Right lung (tissue), 10 donors: ENCODE measurements at places on chromosomes 6 and 20. TPM values are rescaled to one million over a fixed set of nuclear protein-coding genes. Genes with fewer than 3 reads are reported as not detected.

- DNase-seq, result peak; percentile 69
These were observed 6.7 kb downstream of the SNAI1 start for GRCh38 chr20:49989234-49990065.

- DNase-seq, result no peak
These were observed 110.4 kb upstream of the COL21A1 start for GRCh38 chr6:56357616-56358373.

GRCh38 chr6:73062837-73063236, 162.5 kb downstream of the KHDC1L start:
- no peak for DNase-seq

GRCh38 chr6:162343198-162343935, 384.2 kb downstream of the PRKN start:
- DNase-seq, result no peak

GRCh38 chr20:62994869-62995281, 11.9 kb downstream of the BHLHE23 start:
- DNase-seq, result no peak

GRCh38 chr20:32664678-32665159, 9.0 kb downstream of the C20orf203 start:
- DNase-seq, result no peak

DNA sequence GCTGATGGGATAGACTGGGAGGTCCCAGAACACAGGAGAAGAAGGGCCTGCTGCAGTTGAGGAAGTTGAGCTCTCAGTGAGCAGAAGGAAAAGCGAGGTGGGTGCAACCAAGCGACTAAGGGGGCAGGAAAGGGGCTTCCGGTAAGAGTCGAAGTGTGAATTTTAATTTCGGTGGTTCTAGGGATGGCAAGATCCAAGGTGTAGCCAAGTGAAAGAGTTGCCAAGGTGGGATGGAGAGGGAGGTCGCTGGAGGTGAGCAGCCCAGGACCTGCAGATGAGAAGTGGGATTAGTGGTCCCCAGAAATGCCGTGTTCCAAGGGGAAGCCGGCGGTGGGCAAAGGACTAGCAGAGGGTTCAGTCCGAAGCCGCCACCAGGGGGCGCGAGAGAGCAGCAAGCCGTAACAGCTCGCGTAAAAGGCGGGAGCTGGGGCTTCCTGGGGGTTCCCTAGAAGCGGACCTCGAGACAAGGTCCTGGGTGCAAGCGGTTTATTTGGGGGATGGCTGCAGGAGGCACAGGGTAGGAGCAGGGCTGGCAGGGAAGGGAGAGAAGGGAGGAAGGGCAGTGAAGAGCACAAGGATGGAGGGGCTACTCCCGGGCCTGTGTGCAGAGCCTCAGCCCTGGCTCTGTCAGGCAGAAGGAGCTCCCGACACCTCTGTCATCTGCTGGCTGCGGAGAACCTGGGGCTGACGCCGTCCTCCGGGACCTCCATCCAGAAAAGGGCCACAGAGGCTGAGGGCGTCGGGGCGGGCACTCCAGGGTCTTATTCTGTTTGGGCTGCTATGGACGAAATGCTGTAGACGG, 103.6 kb downstream of the PAX1 start:
- no peak for DNase-seq

DLGAP4 gene
- polyA plus RNA-seq, result 46.9 TPM

ERVFRD-1 gene
- polyA plus RNA-seq, result 0.09 TPM

DNA sequence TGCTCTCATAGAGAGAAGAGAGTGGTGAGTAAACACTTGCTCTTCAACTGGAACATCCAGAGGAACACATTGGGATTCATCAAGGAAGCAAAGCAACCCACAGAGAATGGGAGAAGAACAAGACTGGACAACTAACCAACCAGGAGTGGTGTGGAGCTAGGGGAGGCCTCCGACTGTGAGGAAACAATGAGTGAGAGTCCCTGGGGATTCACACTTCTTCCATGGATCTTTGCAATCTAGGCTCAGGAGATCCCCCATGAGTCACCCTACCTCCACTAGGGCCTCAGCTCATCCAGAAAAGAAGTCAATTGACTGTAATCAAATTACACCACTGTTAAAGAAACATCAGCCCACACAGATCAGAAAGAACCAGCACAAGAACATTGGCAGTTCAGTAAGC, 42.3 kb upstream of the CLVS2 start:
- no peak for DNase-seq
